RWPE2 (cell line): ENCODE measurements at places on chromosomes 5 and 9.

DNA sequence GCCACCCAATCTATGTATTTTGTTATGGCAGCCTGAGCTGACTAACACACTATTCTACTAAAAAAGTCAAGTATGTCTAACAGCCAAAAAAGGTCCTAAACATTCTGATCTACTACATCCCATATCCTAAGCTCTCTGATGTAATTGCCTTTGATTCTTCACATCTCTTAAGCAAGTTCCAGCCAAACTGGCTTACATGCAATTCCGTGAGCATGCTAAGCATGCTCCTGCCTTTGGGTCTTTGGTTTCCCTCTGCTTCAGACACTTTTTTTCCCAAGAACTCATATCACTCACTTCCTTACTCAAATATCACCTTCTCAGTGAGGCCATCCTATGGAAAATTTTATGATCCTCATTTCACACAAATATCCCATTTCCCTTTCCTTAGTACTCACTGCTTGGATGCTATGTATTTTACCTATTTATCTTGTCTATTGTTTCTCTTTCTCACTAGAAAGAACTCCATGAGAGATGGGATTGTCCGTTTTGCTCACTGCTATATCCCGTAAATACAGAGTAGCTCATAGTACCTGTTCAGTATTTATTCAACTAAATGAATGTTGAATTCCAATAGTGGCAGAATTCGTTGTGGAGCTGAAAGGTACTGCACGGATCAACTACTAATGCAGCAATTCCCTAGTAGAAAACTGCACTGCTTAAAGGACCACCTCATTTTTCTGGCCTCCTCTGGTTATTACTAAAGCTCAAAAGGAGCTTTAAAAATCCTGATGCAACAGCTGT lies 2.3 kb upstream of the SLC12A2 start:
- no peak for DNase-seq

DNA sequence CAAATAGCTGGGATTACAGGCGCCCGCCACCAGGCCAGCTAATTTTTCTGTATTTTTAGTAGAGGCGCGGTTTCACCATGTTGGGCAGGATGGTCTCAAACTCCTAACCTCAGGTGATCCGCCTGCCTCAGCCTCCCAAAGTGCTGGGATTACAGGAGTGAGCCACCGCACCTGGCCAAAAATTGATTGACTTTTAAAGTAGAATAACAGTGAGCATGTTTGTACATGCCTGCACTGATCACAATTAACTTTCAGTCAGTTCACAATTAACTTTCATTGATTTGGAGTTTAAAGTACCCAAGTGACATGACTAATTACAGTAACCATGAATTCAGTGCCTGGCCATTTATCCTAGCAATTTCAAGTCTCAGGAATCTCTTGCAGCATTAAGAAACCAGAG lies 61.3 kb downstream of the ANKH start:
- DNase-seq = no peak

DNA sequence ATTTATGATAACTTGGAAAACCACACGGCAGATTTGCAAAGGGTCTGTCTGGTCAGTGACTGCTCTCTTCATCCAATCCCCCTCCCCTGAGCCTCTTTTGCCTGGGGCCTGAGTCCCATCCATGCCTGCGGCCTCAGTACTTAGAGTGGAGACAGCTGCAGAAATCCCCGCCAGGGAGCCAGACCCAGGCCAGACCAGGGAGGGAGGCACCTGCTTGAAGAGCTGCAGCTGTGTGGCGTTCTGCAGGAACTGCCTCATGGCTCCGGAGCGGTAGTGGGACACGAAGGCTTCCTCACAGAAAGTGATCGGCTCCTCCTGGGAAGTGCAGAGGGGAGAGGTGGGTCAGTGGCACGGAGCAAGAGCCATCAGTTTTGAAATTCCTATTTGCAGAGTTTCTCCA lies 101.6 kb downstream of the CRB2 start:
- DNase-seq = no peak

DNA sequence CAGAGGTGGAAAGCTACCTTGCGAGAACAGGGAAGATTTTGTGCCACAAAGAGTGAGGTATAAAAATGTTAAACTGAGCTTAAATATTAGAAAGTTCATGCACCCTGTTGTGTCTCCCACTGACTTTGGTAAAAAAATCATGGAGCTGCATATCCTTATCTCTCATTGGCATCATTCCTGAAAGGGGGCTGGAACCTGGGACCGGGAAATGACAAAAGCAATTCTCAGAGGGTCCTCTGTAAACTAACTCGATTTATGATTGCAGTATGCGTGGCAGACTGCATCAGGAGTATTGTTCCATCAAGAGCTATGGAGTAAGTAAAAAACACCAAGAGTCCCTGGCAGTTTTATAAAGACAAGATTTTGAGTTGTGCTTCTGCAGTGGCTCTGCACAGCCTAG lies 148.8 kb downstream of the DCP2 start:
- DNase-seq = no peak

DNA sequence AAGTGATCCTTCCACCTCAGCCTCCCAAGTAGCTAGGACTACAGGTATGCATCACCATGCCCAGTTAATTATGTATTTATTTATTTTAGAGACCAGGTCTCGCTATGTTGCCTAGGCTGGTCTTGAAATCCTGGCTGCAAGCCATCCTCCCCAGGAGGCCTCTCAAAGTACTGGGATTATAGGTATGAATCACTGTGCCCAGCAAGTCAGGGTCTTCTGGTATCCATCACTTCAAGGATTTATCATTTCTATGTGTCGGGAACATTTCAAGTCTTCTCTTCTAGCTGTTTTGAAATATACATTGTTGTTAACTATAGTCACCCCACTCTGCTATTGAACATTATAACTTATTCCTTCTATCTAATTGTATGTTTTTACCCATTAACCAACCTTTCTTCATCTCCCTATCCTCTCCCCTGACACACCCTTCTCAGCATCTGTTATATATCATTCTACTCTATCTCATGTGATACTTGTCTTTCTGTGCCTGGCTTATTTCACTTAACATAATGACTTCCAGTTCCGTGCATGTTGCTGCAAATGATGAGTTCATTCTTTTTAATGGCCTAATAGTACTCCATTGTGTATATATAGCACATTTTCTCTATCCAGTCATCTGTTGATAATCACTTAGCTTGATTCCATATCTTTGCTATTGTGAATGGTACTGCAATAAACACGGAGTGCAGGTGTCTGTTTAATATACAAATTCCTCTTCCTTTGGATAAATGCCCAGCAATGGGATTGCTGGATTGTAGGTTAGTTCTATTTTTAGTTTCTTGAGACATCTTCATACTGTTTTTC lies 26.4 kb downstream of the UTP15 start:
- DNase-seq = no peak

DNA sequence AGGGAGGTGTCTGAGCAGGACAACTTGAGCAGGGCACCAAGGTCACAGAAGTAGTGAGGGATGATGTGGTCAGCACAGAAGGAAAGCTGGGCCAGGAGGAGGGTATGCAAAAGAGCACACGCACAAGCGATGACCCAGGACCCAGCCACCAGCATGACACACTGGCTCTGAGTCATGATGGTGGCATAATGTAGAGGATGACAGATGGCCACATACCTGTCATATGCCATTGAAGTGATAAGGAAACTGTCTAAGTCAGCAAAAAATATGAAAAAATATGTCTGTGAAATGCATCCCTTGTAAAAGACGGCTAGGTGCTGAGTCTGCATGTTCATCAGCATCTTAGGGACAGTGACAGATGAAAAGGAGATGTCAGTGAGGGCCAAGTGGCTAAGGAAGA lies 380 bp downstream of the OR1J1 start:
- no peak for DNase-seq

GRCh38 chr9:135046739-135047350 lies 40.6 kb upstream of the OLFM1 start:
- DNase-seq = no peak

DNA sequence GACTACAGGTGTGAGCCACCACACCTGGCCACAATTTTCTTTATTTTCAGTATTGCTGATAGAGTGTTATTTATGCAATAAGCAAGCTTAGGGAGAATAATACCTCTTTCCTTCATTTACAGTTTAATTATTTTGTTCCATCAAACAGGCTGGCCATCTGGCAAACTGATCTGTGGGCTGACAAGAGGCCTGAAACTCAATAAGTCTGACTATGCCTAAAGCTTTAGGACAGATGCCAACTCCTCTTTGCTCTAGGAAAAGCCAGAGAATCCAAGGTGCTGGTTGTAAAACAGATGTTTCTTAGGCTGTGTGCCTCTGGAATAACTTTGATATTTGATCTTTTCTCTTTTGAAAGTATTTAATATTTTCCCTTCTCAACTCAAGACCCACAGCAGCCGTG lies 98.4 kb downstream of the TARS1 start:
- no peak for DNase-seq

DNA sequence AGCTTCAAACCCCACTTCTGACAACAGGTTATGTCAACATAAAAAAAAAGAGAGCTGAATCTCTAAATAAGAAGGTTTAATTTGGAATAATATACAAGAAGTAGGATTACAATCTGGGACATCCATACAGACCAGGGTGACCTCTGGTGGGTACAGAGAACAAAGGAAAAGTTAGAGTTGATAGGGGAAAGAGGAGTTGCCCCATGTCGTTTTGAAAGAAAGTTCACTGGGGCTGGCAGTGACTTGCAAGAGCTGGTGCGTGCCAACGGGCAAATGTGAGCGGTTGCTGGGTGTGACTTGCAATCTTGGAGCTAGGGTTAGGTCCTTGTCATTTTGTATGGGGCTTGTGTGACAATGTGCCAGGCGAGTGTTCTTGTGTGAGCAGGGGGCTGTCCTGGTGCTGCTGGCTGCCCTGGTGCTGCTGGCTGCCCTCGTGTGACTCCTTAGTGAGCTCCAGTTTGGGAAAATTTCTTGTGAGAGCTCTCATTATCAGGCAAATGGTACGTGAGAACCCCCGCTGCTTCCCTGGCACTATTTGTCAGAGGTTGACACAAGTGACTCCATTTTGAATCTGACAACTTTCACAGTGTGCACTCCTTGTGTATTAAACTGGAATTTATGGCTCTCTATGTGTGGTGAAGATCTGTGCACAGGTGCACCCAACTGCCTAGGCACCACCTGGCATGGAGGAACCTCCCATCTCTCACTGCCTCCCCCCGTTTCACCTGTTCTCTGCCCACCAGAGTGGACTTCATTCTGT lies 69.8 kb downstream of the UBE2QL1 start:
- DNase-seq = no peak

- peak; percentile 66 for DNase-seq
Measured at GRCh38 chr5:1511048-1511447, 12.7 kb downstream of the LPCAT1 start.

- no peak for DNase-seq
Measured at GRCh38 chr9:15116130-15116580, 190.9 kb downstream of the TTC39B start.

GRCh38 chr9:99833735-99834134 lies 12.1 kb downstream of the NR4A3 start:
- DNase-seq = no peak

DNA sequence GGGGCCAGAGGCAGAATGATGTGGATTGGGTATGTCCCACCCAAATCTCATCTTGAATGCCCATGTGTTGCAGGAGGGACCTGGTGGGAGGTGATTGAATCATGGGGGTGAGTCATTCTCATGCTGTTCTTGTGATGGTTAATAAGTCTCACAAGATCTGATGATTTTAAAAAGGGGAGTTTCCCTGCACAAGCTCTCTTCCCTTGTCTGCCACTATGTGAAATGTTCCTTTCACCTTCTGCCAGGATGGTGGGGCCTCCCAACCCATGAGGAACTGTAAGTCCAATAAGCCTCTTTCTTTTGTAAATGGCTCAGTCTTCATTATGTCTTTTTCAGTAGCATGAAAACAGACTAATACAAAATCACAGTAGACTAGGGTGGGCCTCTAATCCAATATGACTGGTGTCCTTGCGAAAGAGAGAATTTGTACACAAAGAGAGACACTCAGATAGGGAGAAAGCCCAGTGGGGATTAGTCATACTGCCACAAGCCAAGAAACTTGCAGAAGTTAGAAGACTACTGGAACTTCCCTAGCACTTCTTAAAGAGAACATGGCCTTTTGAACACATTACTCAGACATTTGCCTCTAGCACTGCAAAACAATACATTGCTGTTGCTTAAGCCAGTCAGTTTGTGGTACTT lies 68.4 kb downstream of the ANXA1 start:
- DNase-seq = no peak

DNA sequence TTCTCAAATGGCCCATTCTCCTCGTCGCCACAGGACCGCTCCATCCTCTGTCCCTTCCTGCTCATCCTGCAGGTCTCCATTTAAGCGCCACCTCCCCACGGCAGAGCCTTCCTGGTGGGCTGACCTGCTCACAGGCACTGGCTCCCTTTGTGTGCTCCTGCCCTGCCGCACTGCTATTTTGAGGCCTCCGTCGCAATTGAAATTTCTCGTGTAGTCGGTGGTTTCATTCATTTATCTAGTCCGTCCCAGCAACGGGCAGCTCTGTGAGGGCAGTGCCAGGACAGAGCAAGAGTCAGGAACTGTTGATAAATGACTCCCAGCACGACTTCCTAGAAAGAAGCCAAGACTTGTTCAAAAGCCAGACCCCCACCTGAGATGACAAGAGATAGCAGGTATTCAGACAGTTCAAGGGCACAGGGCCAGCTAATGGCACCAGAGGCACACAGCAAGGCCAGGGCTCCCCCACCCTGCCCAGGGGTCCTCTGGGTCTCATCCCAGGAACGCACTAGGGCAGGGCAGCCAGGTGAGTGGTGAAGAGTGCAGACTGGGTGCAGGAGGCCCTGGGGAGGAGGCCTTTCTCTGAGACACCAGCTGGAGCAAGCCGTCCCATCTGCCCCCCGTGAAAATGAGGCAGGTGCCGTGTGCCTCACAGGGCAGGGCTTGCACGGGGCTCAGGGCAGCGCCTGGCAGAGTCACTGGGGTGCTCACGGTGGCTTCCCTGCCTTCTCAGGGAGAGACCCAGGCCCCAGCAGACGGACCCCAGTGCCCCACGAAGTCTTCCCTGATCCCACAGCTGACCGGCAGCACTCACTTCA lies 36.9 kb downstream of the FAM78A start:
- peak; percentile 39 for DNase-seq

DNA sequence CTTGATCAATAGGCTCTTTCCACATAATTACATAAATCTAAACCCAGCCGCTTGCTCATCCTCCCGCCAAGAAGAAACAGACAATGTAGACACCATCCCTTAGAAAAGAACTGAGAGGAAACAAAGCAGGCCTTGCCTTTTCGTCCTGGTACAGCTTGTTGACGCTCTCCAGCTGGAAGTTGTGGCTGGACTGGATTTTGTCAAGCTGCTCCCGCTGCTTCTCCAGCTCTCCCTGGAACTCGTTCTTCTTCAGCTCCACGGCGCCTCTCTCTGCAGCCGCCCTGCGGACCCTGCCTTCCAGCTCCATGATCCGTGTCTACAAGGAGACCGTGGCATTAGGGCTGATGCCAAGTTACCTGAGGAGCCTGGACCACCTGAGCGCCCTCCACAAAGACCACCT lies 22.1 kb downstream of the GOLM1 start:
- DNase-seq = no peak

DNA sequence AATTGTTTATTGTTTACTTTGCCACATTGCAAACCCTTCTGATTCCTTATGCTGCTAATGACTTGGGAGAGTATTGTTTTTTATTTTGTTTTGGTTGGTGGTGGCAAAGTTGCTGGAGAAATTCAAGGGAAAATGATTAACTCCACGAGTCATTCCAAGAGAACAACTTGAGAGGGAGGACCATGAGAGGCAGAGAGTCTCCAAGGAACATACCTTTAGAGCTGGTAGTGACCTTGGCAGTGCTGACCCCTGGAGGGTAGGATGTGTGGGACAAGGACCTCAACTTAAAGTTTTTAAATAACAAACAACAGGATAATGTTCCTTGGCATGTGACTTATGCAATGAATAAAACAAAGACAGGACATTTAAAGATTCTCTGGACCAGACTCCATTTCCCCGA lies 139.7 kb downstream of the LRRC70 start:
- no peak for DNase-seq

- no peak for DNase-seq
Measured at GRCh38 chr9:93041108-93041802, 17.2 kb upstream of the SUSD3 start.

- DNase-seq = no peak
Measured at GRCh38 chr5:16540421-16540820, 74.8 kb upstream of the ZNF622 start.
